ENCODE measurements at places on chromosomes 7 and 10.

DNA sequence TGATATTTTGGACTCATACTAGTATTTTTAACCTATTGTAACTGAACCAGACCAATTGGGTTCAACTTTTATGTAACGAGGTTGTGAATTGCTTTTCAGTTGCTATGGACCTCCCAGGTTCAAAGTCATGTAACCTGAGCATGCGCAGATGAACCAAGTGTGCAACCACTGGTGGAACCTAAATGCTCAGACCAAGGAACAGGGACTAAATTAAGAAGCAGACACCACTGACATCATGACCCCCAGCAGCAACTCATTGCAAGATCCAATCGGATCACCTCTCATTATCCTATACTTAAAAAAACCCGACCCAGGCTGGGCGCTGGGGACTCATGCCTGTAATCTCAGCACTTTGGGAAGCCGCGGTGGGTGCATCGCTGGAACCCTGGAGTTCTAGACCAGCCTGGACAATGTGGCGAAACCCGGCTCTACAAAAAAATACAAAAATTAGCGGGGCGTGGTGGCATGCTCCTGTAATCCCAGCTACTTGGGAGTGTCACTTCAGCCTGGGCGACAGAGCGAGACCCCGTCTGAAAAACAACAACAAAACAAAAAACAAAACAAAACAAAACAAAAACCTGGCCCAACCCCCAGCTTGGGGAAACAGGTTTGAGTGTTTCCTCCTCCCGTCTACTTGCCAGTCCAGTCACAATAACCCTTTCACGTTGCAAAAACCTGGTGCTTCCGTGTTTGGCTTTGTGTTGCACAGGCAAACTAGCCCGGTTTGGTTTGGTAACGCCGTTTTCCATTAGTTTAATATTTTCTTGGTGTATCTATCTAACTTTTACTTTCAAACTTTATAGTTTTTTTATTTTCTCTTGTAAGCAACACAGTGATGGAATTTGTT, 11.3 kb upstream of the ZNF518A start:
- DNase-seq: no peak

DNA sequence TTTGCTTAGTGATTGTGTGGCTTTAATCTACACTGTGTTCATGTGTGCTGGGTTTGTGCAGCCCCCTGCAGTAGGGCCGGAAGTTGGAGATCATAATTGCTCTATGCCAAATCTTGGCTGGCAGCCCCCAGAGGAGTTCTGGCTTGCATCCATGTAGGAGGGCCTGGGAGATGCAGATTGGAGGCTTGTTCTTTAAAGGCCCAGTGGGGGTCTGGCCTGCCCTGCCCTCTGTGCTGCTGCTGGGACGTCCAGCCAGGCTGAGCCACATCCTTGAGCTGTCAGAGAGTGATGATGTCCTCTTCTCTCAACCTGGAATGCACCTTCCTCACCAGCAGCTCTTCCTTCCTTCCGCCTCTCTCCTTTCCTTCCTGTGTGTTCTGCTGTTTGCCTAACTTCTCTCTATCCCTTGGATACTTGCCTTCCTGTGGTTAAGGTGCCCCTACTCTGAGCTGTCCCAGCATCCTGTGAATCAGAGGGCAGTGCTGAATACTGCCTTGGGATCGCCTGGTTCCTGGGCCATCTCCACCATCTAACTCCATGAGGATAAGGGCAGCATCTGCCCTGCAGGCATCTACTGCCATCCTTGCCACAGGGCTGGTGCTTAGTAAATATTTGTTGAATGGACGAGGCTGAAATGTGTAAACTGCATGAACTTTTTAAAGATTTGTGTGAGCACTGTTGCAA, 30.2 kb downstream of the DOCK1 start:
- no peak for DNase-seq

DNA sequence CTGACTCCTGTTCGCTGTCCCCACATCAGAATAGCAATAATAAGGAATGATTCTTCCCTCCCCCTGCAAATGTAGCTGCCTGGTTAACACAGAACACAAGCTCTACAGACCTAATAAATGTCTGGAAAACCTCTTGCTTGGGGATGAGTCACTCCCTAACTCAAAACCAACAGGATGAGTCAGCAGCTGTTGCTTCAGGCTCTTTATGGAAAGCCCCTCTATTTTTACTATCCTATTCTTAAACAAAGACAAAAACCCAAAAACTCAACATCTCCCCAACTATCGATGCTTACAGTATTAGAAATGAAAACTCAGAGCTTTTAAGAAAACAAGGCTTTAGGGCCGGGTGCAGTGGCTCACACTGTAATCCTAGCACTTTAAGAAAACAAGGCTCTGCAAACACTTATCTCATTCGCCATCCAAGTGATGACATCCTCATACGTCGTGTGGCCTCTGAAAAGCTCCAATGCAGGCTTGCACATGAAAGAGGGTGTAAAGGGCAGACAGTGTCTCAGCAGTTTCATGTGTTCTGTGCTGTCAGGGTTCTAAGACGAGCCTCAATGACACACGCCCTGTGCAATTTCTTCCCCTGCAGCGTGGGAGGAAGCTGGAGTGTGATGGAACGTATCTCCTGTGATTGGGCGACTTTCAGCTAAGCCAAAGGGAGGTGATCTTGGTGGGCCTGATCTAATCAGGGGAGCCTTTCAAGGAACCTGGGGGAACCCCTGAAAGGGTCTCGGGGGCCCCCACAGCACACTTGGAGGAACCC, 70.1 kb downstream of the AMZ1 start:
- peak; percentile 98 for DNase-seq

GRCh38 chr7:6516387-6516983, 34.8 kb downstream of the GRID2IP start:
- peak; percentile 89 for DNase-seq

DNA sequence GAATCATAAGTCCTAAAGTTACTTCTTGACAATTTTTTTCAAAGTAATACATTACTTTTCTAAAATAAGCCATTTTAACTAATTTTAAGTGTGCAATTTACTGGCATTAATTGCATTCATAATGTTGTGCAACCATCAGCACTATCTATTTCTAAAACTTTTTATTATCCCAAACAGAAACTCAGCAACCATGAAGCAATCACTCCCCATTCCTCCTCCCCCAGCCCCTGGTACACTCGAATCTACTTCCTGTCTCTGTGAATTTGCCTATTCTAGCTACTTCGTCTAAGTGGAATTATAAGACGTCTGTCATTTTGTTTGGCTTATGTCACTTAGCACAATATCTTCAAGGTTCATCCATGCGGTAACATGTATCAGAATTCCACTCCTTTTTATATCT, 84.9 kb downstream of the MKX start:
- peak; percentile 63 for DNase-seq

DNA sequence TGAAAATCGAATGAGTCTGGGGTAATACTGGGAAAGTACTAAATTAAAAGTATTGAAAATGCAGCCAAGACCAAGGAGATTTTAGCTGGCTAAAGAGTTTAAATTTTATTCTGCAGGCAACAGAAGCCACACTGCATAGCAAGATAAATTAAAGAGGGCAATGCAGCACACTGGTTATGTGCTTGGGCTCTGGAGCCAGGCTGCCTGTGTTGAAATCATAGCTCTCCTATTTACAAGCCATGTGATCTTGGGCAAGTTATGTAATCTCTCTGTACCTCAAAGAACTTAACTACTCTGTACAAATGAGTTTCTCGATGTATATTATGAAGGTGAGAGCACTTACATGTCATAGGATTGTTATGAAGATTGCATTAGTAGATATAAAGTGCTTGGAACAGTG, 9.9 kb downstream of the SLC25A13 start:
- DNase-seq: peak; percentile 83
